ENCODE measurements at places on chromosomes 7 and 10.
A peak's percentile ranks its signal among the peaks of the same experiment; 100 is the strongest.

DNA sequence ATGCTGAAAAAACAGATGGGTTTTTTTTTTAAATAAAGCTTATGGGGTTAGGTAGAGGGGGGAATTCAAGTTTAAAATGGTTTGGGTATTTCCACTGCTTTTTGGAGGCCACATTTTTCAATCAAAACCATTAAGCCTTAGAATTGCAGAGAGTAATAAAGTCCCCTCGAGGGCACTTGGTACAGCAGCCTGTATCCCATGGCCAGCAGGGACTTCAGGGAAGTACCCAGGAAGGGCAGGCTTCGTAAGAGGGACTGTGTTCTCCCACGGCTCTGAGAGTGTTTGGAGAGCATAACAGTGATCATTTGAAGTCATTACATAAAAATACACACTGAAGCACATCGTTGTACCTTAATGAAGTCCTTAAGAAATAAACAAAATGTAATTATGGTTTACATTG lies 432.7 kb downstream of the DPP6 start:
- no peak for DNase-seq

DNA sequence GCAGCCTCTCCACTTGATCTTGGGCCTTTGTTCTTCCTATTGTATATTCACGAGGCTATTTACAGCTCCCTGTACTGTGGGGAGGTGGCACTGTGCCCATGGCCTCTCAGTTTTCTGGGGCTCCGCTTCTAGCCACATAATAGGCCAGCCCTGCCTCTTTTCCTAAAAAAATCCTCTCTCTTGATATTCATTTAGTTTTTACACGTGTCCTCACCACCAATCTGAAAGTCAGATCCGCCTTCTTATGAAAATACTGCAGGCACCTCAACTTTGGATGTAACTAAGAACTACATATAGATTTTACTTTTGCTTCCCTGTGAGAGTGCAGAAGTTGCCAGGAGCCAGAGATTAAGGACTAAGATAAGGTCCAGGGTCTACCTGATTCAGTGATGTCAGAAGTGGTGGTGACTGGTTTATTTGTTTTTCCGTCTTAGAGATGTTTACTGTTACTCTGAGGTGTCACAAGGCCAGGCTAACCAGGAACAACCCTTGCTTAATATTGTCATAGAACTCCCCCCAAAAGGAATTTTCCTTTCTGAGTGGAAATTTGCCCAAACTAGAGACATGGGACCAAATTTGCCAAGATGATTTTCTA lies 7.8 kb downstream of the BAMBI start:
- DNase-seq = no peak

- DNase-seq = peak; percentile 34
These were observed 28.9 kb downstream of the UNC5B start for GRCh38 chr10:71241114-71241829.

GRCh38 chr10:128627811-128628210 lies 501.6 kb upstream of the MKI67 start:
- no peak for DNase-seq

DNA sequence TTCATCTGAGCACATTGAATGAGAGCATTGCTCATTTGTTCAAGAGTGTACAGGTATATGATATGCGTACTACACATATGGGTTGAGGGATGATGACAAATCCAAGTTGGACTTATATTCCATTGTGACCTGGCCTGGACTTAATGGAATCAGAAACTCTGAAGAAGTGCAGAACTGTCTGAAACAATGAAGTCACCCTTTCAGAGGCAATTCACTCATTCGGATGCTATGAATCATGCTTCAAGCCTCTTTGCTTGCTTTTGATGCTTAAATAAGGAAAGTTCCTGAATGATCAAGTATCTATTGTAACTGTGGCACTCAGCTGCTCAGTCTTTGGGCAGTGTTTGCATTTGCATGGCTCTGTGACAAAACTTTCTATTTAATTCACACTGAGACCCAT lies 93.4 kb downstream of the ZNF365 start:
- peak; percentile 55 for DNase-seq

GRCh38 chr10:75736151-75736640 lies 304.8 kb downstream of the LRMDA start:
- DNase-seq = no peak

- peak; percentile 52 for DNase-seq
These were observed 91.0 kb upstream of the STRIP2 start for GRCh38 chr7:129343099-129343700.

GRCh38 chr7:106089647-106090046 lies 22.5 kb downstream of the SYPL1 start:
- no peak for DNase-seq

DNA sequence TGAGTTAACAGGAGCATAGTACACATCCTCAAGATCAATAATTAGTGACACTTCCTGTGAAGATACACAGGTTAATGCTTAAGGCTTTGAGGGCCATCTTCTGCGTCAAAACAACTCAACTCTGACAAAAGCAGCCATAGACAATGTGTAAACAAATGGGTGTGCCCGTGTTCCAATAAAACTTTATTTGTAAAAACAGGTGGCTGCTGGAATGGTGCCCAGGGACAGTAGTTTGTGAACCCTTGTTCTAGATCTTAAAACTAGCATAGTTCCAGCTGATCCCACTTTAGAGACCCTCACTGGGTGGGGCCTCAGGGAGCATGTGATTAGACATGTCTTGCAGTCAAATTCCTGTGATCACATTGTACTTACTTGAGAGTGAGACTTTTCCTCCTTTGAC lies 7.8 kb downstream of the OR2A14 start:
- no peak for DNase-seq

- no peak for DNase-seq
These were observed 54.5 kb upstream of the FAM180A start for GRCh38 chr7:135803143-135803542.

DNA sequence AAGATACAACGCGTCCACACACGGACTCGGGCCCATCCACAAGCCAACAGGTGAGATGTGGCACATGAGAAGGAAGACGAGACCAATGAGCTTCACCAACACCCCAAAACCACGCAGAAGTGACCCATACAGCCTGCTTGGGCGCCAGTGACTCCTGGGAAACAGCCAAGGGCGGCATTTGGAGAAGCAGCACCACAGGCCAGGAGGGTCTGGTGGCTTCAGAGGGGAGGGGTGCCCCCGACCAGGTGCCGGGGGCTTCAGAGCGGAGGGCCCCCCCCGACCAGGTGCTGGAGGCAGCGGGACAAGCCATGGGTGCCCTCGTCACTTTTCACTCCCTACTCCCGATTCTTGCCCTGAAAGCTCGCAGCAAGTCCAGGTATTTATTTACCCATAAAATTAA lies 140.1 kb downstream of the DIP2C start:
- DNase-seq = no peak

GRCh38 chr10:69360485-69361302 lies 56.0 kb downstream of the TACR2 start:
- DNase-seq = peak; percentile 88

GRCh38 chr10:102675011-102675665 lies 30.9 kb downstream of the TRIM8 start:
- no peak for DNase-seq

- DNase-seq = no peak
These were observed 143.8 kb downstream of the ZNF248 start for GRCh38 chr10:37713642-37714041.

DNA sequence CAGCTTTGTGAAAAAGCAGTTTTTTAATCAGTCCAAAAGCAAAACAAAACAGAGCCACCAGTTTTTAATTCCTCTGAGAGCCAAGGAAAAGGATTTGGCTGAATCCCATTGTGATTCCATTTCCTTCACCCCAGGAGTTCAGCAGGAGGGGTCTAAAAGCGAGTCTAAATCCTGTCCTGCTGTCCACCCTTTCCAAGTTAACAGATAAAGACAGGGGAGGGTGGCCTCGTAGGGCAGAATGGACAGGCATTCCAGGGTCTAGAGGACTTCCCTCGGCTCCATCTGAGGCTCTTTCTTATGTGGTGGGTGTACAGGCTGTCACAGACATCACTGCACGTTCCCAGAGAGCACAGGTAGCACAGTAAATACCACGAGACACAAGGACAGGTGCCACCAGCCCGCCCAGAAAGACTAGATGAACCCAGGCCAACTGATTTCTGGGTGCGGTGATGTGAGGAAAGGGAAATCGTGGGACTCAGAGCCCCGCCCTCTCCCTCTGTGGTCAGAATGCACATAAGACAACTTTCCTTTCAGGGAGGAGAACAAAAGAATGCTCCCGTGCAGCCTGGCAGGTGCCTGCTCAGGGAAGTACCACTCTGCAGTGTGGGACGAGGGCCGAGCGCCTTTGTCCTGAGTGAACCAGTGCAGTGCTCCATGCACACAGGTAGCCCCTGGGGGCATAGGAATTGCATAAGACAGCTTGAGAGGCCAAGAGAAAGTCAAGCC lies 119.7 kb downstream of the ABLIM1 start:
- no peak for DNase-seq

DNA sequence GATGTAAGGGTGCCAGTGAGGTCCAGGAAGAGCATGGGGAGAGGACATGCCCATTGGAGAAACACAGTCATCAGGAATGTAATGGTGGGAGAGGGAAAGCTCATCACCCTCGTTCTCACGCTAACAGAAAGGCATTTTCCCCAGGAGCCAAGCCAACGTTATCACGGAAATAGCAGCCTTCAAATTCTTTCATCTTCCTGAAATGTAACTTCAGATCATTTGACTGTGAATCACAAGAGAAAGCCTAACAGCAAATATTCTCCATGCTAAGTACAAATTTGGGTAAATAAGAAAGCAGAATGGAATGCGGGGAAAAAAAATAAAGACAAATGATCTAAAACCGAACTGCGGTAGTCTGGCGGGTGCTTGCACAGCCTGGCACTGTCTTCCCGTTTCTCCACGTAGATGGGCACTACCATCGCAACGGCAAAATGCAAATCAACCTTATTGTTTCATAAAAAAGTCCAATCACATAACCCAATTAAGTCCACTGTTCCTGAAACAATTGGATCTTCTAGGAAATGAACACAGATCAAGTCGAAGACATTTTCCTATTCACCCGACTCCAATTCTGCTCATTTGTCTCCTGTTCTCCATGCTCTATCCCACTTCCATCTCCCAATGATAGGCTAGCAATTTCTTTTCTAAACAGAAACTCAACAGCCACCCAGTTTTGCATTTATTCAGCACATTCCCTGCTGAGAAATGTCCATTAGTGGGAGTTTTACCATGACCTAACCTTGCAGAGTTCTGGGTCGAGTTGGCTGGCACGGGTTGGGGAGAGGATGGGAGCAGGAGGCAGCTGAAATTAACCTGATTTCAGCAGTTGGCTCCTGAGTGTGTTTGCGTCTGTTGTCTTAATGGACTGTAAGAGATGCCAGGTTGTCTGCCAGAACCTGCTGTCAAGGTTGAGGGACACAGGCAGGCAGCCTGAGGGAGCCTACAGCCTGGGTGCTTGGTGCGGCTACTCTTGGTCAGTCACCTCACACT lies 74.6 kb upstream of the FRMD4A start:
- peak; percentile 96 for DNase-seq

- DNase-seq = no peak
These were observed 56.4 kb downstream of the SLC16A12 start for GRCh38 chr10:89478739-89479654.

DNA sequence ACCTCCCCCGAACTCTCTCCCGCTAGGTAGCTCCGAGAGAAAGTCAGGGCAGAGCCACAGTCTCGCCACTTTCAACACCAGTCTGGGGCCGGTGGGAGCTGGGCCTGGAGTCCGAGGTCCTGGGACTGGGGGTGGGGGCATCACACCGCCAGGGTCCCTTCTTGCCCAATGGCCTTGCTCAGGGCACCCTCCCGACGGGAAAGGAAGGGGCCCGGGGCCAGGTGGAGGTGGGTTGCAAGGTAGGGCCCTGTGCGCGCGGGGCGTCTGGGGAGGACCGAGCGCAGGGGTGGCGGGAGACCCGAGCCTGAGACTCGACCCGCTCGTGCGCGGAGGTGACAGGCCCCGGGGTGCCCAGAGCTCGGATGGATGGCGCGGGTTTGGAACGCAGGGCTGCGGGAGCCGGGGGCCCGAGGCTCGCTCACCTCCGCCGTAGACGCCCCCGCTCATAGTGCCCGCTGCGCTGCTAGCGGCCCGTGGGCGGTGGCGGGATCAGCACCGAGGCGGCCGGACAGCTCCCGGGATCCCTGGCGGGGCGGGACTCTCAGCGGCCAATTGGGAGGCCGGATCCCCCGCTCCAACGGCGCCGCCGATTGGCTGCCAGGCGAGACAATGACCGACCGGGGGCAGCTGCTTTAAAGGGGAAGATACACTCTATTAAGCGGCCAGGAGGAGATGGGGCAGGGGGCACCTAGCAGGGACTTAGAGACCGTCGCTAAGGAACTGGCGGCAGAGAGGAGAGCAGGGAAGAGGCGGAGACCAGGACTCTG lies at the start of gene ACTL6B:
Gene ACTL6B, minus strand, starts transcription at position 541 of the 767 bp plus-strand sequence. Its CDS starts 94 bp downstream, at position 447.
- peak; percentile 22 for DNase-seq

DNA sequence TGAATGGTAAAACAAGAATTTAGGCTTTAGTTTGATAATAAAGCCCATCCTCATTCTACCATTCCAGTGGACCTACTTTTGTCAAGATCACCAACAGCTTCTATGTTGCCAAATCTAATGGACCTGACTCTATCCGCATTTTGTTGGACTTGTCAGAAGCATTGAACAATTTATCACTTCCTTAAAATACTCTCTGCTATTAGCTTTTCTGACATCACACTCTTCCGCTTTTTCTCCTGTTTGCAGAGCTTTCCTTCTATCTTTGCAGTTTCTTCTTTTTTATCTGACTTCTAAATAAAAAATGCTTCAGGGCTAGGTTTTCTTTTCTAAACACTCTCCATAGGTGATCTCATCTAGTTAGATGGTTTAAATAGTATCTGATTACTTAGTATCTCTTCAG lies 42.7 kb upstream of the SMIM30 start:
- DNase-seq = no peak

DNA sequence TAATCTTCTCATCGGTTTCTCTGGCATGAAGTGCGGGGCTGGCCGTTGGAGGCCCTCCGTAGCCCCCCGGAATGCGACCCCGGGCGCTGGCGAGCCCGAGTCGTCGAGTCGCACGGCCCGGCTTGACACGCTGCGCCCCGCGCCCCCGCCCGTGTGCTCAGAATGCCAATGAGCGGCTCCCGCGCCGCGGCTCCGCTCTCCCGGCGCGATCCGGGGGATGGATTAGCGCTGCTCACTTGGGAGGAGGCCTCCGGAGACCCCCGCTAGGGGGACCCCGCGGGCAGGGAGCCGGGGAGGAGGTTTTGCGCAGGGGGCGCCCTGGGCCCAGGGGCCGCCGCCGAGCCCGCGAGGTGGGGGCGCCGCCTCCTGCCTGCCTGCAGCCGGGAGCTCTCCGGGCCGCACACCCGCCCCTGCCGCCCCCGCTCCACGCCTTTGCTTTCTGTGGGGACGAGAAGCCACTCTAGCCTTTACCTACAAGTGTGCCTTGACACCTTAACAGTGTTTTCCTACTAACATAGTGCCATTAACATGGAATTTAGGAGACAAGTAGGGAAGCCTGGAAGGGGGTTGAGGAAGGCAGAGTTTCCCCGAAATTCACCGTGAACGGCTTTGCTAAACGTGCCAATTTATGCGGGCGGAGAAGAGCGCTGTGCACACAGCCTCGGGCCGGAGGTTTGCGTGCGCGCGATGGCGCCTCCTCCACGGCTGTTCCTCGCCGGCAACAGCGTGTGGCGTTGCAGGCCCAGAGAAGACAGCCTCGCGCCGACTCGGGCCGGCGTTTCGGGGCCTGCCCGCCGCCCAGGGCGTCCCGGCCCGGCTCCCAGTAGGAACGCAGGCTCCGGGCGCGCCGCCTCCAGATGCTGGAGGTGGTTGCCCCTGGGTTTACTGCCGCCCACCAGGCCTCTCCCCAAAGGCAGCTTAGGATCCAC lies 7.1 kb downstream of the SHH start:
- DNase-seq = peak; percentile 60

GRCh38 chr7:157652954-157653826 lies 316.4 kb downstream of the DNAJB6 start:
- DNase-seq = no peak

Data from EL (cell line).